ENCODE measurements at places on chromosomes 16 and 17. TPM values are rescaled to one million over a fixed set of nuclear protein-coding genes. Genes with fewer than 3 reads are reported as not detected.

Gene DRC7
- total RNA-seq: 0.23 TPM

Gene PIPOX
- total RNA-seq: 1.9 TPM

Gene HAS3
- total RNA-seq: 1.3 TPM

Gene CEMP1
- 0.12 TPM for total RNA-seq

Gene MT4
- not detected for total RNA-seq

Gene GLP2R
- not detected for total RNA-seq

Gene FN3K
- 6.4 TPM for total RNA-seq

Gene ABCA9
- total RNA-seq: 14.1 TPM

Gene DNAI2
- not detected for total RNA-seq

Gene SLC43A2
- 16.5 TPM for total RNA-seq

Gene MRPL10
- 21.3 TPM for total RNA-seq

Gene SCN4A
- not detected for total RNA-seq

Gene USP6
- total RNA-seq: not detected

Gene OR2C1
- total RNA-seq: 0.08 TPM

Gene SBK1
- under 0.01 TPM for total RNA-seq

Gene CCL14
- total RNA-seq: not detected

Gene PYDC1
- total RNA-seq: not detected

Gene IRX3
- 2.0 TPM for total RNA-seq

Gene CCL8
- total RNA-seq: 1.2 TPM

Gene CDH11
- 983 TPM for total RNA-seq

Gene SPIRE2
- 2.7 TPM for total RNA-seq

Gene RNF166
- 8.9 TPM for total RNA-seq

Gene NPIPA3
- 1.2 TPM for total RNA-seq

Data from smooth muscle cell of the coronary artery (primary cell).